ENCODE measurements at places on chromosomes 12 and 14. TPM values are rescaled to one million over a fixed set of nuclear protein-coding genes. Genes with fewer than 3 reads are reported as not detected.

GRCh38 chr14:98925354-98926040 is 346.5 kb downstream of the BCL11B start:
- DNase-seq, result no peak

GRCh38 chr14:61342932-61343331 is 21.6 kb downstream of the PRKCH start:
- DNase-seq, result no peak

DDN gene
- 0.39 TPM for total RNA-seq

DNA sequence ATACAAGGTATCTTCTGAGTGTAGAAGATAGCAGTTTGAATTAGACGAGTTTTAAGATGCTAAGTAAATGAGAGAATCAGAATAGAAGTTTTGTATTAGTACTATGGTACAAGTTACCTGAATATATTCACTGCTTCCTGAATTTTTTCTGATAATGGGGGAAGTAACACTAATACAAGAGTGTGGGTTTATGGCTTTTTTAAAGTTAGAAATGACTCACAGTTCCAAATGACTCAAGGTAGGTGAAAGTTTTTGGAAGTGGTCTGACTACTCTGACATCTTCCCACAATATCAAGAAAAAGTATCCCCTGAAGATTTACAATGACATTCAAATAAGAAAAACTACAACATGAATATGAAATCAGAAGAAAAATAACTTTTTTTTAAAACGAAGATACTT is 123.7 kb upstream of the GARIN6 start:
- no peak for DNase-seq

KRT73 gene
- total RNA-seq, result not detected

DNA sequence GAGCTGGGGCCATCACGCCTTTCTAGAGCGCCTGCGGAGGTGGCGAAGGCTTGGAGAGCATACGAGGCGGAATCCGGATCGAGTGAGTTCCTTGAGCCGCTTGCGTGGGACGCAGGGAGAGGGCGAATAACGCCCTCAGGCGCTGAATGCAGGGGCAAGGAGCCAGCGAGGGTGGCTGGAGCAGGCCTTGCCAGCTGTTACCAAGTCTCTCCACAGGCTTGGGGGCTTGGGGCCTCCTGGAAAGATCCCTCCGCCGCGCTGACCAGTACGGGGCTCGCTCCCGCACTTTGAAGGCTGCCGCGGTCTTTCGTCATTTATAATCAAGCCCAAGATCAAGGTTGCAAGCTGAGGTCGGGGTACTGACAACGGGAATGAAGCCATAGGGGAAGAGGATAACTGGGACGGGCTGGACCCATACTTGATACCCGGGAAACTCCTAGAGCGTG is 1.2 kb downstream of the FLRT2 start:
- peak; percentile 75 for DNase-seq

Measured in H9 (cell line).